ENCODE measurements at places on chromosomes 1 and 21.

DNA sequence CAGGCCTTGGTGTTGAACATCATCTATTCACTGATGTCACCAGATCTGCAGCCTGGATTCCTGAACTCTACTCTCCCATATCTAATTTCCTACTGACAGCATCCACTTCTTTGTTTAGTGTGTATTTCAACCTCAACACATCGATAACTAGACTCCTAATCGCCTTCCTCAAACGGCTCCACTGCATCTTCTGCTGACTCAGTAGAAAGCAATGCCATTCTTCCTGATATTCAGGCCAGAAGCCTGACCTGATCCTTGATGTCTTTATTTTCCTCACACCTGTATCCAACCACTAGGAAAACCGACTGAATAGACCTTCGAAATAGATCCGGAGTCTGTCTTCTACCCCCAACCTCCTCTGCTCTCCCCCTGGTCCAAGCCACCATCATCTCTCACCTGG lies 466.9 kb downstream of the PCP4 start:
- no peak for DNase-seq

GRCh38 chr1:167512046-167512654 lies 6.2 kb downstream of the CD247 start:
- no peak for DNase-seq

GRCh38 chr1:39639305-39640130 lies at the start of gene HEYL:
TSS of gene HEYL (minus strand) at chr1:39639643. CDS start at chr1:39639625, 18 bp downstream.
- peak; percentile 31 for DNase-seq

GRCh38 chr1:51649593-51650091 lies 32.8 kb downstream of the OSBPL9 start:
- no peak for DNase-seq

DNA sequence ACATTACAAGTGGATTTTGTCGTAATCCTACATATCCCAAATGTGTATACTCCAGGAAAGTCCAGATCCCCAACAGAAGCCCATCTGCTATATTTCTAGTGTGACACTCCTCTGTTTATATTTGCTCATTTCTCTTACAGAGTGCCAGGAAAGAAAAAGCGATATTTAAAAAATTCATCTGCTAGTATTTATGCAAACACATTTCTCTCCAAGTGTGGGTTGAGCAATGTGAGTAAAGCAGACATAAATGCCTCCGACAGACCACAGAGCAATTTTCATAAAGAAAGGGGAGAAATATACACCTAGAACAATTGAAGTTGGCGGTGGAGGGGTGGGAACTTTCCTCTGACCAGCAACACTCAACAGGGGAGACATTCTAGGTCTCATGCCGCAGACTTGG lies 22.2 kb upstream of the RAP1A start:
- DNase-seq = no peak

DNA sequence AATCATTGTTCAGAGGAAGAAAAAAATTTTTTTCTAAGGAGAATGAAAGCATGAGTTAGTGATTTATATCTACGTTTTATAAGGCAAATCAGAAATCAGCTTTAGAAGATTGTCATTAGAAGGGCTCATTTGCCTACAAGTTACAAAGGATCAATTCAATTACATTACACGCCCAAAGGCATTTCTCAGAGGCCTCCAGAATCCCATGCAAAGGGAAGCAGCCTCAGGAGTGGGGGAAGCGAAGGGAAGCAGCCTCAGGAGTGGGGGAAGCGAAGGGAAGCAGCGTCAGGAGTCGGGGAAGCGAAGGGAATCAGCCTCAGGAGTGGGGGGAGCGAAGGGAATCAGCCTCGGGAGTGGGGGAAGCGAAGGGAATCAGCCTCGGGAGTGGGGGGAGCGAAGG lies 206.2 kb downstream of the GREM2 start:
- DNase-seq = no peak

DNA sequence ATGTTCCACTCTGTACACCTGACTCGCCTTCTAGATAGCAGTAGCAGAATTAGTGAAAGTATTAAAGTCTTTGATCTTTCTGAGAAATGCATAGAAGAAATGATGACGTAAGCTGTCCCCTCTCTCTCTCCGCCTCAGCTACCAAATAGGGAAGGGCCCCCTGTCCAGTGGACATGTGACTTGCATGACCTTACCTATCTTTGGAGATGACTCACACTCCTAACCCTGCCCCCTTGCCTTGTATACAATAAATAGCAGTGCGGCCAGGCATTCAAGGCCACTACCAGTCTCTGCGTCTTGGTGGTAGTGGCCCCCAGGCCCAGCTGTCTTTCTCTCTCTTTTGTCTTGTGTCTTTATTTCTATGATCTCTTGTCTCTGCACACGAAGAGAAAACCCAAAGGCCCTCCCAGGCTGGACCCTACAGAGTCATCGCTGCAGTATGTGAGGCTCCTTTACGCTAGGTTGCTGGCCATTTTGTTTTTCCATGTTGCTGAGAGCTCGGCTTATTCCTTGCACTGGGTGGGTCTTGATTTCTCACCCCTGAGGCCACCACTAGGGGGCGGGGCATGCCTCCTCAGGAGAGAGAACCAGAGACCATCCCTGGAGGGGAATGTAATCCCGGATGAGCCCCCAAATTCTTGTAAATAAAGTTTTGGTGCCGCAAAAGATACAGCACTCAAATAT lies 16.0 kb upstream of the ZBTB8B start:
- DNase-seq = peak; percentile 25

DNA sequence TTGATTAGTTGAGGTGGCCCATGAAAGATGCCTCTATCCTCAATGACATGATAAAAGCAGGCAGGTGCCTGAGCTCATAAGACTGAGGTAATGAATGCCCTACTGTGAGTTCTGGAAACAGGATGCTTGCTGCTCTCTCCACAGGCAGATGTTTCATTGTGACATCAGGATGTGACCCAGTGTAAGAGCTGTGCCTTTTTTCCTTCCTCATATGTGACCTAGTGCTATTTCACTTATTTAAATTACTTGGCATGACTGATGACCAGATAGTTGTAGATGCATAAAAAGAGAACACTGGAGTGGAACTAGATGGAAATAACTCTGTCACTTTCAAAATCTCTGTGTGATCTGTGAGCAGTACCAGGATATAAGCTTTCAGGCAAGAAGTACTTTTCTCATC lies 31.9 kb downstream of the KIF14 start:
- no peak for DNase-seq

- DNase-seq = no peak
These were observed 872.7 kb upstream of the ADAMTS5 start for GRCh38 chr21:27839512-27840115.

DNA sequence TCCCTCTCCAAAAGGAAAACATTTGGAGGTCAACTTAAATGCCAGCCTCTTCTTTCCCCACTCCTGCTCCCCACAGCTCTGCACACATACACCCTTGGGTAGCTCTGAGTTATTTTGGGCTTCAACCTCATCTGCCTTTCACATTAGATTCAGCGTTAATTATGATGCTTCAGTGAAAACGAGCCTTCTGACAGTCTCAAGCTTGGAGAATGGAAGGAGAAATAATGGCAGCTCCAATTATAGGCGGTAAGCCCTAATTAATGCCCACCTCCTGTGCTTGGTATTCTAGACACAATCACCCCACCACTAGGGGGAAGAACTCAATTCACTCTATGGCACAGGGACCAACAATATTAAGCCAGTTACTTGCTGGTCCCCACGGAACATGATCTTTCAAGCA lies 397.9 kb downstream of the BRINP2 start:
- DNase-seq = no peak

DNA sequence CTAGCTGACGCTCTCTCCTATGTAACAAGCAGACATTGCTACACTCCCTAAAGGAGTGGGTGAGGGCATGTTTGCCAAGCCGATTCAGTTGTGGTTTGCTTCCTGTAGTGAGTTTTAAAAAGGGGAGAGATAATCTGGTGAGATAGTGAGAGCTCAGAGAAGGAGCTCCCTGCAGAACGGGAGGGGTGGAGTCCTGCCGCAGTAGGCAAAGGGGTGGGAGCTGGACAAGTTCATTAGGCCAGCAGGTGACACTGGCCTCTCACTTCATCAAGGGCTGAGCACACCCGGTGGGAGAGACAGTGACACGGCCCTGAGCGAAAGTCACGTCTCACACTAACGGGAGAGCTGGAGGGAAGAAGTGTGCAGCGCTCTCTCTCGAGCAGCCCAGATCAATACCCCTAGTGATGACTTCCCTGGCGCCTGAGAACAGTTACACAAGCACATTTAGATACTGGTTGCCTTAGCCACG lies 144.0 kb upstream of the CD34 start:
- no peak for DNase-seq

DNA sequence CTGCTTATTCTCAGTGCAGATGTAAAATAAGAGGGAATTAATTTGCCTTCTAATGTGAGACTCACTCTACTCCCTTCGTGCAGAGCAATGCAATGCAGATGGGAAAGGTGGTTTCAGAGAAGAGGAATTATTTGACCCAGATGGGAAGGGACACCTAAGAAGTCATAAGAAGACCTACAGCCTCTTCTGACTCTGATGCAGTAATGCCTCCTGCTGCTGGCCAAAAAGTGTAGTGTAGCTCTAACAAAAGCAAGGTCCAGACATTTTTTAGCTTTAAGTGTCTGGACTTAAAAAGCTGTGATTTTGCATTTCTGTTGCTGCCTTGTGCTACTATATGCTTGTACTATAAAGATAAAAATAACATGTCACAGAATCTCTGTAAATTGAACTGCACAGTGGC lies 501.4 kb downstream of the TTLL7 start:
- DNase-seq = peak; percentile 2

All from fibroblast of pulmonary artery (primary cell).